ENCODE measurements at places on chromosomes 6 and 20.

GRCh38 chr6:66896415-66896814, 1189.4 kb upstream of the EYS start:
- no peak for DNase-seq

DNA sequence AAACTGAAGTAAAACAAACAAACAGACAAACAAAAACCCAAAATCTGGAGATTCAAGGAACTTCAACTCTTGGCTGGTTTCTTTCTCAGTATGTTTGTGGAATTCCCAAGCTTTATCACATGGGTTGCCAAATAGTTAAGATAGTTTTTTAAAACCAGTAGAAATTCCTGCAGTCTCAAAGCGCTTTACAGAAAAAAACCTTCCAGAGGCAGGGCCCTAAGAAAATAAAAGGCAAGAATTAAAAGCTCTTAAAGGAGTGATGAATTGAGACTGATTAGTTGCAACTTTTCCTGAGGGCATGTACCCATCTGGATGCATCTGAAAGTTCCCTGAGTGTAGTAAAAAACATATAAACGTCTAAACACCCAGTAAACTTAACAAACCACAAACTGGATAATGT, 25.9 kb upstream of the PTCHD4 start:
- no peak for DNase-seq

DNA sequence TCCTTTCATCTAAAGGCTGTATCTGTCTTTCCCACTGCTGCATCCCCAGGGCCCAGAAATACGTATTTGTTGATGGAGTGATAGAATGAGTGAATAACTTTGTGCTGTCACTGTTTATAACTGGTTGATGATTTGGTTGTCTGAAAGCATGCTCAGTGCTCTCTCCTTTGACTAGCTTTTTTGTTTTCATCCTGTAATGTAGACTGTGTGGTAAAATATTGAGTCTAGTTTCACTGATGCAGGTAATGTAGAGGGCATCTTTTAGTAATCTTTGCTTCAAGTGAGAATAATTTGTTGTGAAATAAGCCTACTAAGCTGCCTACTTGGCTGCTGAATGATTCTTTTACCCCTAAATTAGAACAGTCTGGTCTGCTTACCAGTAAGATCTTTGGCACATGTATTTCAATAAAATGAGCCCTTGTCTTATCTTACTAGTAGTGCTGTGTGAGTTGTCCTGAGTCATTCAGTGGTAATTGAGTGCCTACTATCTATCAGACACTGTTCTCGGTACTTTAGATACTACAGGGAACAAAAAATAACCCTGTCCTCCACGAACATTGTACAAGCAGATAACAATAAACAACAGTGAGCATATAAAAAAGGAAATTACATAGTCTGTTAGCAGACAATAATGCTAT, 39.9 kb downstream of the MAPK14 start:
- DNase-seq = no peak

GRCh38 chr6:13635948-13636658, 21.0 kb downstream of the NOL7 start:
- DNase-seq = no peak

- no peak for DNase-seq
These were observed 441.8 kb downstream of the PTPRT start for GRCh38 chr20:42747765-42748411.

DNA sequence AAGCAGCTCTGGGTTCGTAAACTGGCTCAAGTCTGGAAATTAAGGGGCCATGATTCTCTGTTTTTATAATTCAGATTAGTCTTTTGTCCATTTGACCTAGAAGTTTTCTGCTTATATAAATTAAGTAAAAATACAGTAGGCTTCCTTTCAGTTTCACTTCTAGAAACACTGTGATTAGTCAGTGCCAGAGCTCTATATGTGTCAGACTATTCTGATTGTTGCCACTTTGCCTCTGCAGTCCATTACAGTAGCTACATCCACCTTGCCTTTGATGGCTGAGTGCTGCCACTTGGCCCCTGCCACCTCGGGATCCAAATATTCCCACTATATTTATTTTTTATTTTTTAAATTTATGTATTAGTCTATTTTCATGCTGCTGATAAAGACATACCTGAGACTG, 7.9 kb downstream of the ZC2HC1B start:
- DNase-seq = no peak

GRCh38 chr6:30184417-30185031, 21.2 kb downstream of the TRIM15 start:
- DNase-seq = no peak

All from BE2C (cell line).